Stimulated activated CD8-positive, alpha-beta memory T cell treated with anti-CD3 and anti-CD28 coated beads, Interleukin-7, amount 100 ng/mL, for 4 hours (primary cell): ENCODE measurements at places on chromosomes 13 and 19.

GRCh38 chr19:45826934-45827333, 11.8 kb upstream of the RSPH6A start:
- no peak for DNase-seq

DNA sequence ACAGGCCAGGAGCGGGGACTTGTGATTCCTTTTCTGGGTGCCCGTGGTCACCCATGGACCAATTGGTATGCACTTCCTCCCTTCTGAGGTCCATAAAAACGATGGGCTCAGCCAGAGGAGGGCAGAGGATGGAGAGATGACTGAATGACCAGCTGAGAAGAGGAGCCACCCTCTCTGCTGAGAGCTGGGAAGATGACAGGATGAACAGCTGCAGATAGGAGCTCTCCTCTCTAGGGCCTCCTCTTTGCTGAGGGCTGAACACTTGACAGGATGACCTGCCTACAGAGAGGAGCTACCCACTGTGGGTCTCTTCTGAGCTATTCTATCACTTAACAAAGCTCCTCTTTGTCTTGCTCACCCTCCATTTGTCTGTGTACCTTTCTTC, 4.1 kb downstream of the IGFL4 start:
- no peak for DNase-seq

- no peak for DNase-seq
These were observed 1.1 kb upstream of the PPP1R12C start for GRCh38 chr19:55118401-55118991.

GRCh38 chr19:41935760-41936415, 7.6 kb upstream of the ERFL start:
- no peak for DNase-seq

- no peak for DNase-seq
These were observed 119.3 kb downstream of the COL4A1 start for GRCh38 chr13:110187641-110188161.

- DNase-seq, result no peak
These were observed 598.1 kb downstream of the TBC1D4 start for GRCh38 chr13:74883834-74884233.

DNA sequence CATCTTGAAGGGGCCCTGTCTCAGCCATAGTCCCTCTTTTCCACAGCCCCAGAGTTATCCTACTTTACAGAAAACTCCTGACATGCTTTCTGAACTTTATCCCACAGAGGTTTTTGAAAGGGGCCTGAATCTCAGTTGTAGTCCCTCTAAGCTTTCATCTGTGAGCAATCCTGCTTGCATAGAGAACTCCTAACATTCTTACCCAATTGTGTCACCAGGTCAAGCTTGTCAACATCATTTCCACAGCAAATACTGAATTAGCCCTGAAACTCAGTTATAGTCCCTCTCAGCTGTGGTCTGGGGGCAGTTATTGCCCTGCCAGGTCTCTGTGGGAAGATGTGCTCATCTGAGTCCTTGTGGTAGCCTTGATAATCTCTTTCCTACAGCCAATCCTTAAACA, 2190.3 kb upstream of the PCDH20 start:
- no peak for DNase-seq

GRCh38 chr13:46172531-46172991, 9.4 kb downstream of the LCP1 start:
- peak; percentile 35 for DNase-seq

DNA sequence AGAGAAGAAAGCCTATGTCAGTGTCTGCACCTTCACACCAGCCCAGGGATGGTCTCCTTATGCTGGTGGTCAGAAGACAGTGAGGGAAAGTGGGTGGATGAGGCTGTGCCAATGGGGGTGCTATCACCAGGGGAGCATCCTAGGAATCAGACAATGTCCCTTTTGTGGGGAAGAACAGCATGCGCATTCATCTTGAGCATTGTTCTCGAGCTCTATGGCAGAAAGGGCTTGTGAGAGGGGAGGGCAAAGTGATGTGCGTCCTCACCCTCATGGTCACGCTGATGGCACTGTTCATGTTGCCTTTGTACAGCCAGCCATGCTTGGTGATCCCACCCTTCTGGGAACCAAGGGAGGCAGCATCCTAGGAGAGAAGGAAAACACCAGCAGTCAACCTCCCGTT, 56.1 kb downstream of the DOCK9 start:
- no peak for DNase-seq

- no peak for DNase-seq
These were observed 1.6 kb downstream of the TNFSF9 start for GRCh38 chr19:6532244-6532999.

DNA sequence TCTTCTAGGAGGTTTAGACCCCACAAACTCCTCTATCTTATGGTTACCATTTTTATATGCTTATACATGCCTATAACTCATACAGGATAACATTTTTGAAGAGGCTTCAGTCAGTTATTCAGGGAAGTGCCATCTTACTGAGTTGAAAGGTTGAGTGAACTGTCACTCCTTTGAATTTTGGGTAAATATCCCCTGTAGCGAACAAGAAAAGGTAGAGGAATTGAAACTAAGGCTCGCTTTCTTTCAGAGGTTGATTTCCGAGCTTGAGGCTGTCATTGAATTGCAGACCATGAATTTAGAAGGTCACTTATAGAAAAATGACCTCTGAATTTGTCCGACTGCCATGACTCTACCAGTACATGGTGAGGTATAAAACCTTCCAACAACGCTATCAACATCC, 35.1 kb downstream of the MICU2 start:
- no peak for DNase-seq

DNA sequence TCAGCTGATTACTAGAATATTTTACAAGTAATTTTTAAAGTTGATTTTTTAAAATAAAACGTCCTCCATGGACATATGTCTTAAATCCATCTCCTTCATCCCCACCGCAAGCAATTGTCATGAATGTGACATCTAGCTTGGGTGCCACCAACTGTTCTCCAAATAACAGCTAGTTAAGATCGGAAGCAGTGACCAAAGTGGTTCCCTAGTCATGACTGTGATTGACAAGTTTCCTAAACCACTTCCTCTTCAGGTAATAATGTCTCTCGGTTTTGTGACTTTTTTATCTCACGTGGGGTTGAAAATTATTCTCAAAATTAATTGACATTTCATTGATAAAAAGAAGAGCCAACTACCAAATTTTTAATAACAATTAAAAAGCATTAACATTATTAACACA, 135.3 kb upstream of the MIR17HG start:
- DNase-seq, result no peak

GRCh38 chr13:98523455-98524102, 53.3 kb downstream of the STK24 start:
- no peak for DNase-seq

- DNase-seq, result no peak
These were observed 21.0 kb downstream of the SERP2 start for GRCh38 chr13:44394658-44395057.

DNA sequence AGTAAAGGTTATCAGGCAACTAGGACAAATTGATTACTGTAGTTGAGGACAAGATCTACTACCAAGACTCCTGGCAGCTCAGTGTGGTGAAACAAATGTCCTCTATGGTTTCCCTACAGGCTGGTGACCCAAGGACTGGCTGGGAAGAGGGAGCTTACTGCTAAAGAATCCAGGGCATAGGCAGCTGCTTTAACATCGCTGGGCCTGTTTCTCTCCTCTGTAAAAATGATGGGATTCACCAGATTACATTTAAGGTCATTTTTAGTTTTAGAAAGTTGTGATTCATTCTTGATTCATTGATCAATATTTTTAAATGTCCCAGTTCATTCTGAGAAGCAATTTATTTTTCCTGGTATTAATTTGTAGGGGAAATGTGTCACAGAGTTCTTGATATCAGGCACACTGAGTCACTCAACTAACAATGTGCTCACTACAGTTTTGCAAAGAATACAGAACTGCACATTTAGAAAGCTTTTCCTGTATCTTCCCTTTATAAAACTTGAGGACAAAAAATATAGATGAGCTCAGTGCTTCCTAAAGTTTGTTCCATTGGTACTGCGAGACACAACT, 19.6 kb upstream of the FAM124A start:
- DNase-seq, result no peak

DNA sequence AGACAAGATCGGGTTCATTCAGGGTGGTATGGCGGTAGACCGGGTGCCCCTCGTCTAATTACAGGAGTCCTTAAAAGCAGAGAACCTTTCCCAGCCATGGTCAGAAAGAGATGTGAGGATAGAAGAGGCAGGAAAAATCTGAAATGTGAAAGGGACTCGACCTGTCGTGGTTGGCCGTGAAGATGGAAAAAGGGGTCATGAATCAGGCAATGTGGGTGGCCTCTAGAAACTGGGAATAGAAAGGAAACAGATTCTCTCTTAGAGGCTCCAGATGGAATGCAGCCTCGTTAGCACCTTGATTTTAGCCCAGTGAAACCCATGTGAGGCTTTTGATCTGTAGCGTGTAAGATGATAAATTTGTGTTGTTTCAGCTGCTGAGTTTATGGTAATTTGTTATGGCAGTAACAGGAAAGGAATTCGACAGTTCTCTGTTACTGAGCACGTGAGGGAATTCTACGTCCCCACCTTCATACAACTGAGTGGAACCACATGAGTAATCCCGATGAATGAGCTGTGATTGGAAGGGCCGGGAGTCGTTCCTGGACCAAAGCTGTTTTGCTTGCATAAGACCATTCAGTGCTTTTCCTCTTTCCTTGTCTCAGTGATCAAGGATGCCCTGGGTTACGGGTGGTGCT, 11.0 kb upstream of the CA11 start:
- no peak for DNase-seq

- no peak for DNase-seq
These were observed 62.0 kb upstream of the EDNRB start for GRCh38 chr13:77980592-77980991.

- DNase-seq, result no peak
These were observed 2.6 kb upstream of the MCEMP1 start for GRCh38 chr19:7674010-7675005.

DNA sequence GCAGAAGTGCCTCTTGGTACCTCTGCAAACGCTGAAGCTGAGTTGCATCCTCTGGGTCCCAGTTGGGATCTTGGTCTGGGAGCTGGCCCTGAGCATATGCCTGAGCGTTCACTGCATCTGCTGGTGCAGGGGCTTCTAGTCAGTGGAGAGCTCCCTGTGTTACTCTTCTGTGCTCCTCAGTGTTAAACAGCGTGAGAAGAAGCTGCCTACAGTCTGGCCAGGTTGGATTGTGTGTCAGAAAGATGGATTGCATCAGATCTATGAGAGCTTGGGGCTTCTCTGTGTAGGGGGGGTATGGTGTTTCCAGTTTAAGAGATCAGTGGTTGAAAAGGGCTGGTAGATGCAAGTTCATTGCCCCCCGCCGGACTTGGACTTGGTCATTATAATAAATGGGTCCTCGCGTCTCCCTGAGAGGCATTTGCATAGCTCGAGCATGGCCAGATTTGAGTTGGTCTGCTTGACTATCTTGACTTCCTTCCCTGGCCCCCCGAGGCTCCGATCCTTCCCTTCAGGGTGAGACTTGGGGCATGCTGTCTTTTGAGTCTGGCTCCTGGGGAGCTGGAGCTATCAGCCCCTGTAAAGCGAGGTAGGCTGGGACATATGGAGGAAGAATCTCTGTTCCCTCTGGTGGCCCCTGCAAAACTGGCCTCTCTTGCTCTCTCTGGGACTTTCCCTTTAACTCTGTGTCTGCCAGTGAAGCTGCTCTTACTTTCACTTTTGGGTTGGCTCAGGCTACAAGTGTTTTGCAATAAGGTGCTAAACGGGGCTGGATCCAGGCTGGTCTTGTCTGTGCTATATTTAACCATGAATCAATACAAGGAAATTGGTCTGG, 52.9 kb downstream of the OR10H4 start:
- peak; percentile 15 for DNase-seq

GRCh38 chr13:100314132-100314910, 225.4 kb downstream of the PCCA start:
- DNase-seq, result no peak

- no peak for DNase-seq
These were observed 20.1 kb upstream of the TFDP1 start for GRCh38 chr13:113564331-113565023.

DNA sequence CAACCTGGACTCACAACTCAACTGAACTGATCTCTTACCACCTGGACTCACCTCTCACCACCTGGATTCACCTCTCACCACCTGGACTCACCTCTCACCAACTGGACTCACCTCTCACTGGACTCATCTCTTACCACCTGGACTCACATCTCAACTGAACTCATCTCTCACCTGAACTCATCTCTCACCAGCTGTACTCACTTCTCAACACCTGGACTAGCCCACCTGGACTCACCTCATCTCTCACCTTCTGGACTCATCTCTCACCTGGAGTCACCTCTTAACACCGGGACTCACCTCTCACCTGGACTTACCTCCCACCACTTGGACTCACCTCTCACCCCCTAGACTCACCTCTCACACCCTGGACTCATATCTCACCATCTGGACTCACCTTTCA, 7.3 kb upstream of the CASP14 start:
- no peak for DNase-seq

DNA sequence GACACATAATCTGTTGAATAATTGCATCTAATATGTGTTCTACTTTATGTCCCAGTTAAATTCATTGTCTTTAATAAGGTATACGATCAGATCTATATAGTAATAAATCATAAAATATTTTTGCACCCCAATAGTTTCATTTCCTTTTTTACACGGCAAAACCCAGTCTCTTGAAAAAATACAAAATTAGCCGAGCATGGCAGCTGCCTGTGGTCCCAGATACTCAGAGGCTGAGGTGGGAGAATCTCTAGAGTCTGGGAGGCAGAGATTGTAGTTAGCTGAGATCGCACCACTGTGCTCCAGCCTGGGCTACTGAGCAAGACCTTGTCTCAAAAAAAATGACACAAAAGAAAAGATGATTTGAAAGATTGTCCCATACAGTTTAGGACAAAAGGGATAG, 52.3 kb upstream of the PARP4 start:
- DNase-seq, result no peak

DNA sequence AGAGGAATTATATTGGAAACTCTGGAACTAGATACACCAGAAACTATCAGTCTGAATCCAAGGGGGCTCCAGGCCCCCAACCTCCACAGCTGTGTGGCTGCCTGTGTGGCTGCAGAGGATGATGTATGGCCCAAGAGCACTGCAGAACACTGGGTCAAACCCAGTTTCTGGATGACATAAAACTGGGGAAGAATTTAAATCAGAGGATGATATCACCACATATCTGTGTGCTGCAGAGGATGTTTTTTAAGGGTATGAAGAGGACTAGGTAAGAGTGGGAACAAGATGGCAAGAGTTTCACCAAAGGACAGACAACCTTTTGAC, 226.4 kb downstream of the SUCLA2 start:
- no peak for DNase-seq

DNA sequence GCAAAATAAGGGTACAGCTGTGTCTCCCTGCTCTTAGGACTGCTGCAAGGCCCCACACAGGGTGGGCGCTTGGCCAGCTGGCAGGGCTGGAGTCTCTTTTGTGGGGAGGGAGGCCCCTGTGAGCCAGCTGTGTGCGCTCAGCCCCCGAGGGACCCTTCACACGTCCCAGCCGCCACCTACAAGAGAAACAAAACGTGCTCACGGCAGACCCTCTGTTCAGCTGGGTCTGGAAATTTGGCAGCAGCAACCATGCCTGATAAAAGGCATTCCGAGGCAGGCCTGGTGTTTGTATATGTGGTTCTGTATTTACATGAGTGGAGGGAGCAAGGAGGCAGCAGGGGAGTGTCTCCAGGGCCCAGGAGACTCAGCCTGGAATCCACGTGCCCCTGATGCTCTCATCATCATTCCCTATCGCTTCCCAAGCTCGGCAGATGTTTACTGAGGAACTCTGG, 49.7 kb downstream of the CRTC1 start:
- no peak for DNase-seq
